ENCODE measurements at places on chromosomes 4 and X.

DNA sequence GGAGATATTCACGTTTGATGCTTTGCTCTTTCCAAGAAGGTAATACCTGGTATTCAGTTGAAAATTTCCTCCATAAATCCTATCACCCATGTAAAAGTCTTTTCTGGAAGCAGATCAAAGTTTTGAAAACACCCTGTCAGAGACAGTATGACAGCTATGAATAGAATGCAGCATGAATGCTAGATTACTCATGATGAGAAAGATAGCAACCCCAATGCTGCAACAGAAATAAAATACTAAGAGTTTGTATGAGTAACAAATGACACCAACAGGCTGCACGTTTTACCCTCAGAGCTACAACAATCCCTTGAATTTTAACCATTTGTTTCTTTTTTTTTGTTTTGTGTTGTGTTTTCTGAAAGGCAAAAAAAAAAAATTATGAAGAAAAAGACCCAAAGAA is 108.6 kb downstream of the ARHGAP6 start:
- peak; percentile 26 for DNase-seq

DNA sequence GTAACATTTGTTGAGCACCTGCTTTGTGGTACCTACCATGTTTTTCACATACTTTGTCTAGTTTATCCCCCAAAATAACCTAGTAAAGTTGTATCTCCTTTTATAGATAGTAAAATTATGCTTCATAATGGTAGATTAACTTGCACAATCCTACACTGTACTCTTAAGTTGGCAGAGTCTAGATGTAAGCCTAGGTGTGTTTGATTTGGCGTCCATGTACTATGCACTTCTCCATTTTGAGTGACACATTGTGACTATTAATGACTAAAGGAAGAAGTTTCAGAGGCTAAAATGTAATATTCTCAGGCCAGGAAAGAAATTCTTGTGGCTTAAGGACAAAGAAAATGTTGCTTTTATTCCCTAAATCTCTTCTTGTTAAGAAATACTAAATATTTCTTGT is 15.4 kb downstream of the PLK4 start:
- no peak for DNase-seq

DNA sequence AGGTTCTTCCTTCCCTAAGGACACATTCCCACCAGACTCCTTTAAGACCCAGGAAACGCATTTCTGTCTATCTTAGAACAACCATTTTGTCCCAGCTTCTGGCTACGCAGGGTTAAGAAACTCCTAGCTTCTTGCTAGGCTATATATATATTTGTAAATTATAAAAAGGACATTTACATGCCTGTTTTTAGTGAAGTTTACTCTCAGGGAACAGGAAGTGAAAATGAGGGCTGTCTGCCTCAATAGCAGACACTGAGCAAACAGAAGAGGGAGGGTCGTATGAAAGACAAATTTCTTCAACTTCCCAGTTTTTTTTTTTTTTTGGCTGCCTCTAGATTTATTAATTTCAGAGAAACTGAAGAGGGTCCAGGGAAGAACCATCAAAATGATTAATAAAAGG is 9.3 kb upstream of the FRMPD3 start:
- no peak for DNase-seq

DNA sequence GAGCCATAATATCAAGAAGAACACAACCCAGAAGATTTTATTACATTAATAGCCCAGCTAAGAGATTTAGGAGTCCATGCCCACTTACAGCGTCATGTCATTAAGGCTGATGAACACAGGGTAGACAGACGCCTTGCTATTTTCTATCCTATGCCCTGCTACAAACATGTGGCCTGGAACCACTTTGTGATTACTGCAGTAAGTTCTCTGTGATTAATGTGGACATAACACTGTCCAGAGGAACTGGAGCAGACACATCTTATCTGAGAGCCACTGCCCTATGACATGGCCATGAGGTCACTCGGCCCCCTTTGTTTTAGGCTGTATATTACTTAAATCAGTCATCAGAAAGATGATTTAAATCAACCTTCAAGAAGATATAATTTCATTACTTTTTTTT is 211.7 kb downstream of the MAML3 start:
- no peak for DNase-seq

DNA sequence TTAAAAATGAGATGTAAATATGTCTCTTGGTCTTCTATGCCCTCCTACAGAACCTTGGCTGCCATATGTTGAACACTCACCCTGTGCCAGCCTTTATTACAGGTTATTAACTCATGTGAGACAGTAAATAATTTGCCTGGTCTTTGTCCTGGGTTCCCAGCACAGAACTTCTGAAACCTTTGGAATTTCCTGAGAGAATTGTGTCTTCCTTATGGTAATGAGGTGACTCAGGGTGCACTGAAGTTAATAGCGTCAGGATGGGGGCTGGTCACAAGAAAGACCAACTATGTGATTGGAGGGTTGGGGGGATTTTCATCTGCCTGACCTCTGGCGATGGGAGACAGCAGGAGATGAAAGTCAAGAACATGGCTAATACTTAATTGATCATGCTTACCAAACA is 289.8 kb upstream of the STS start:
- DNase-seq: no peak

DNA sequence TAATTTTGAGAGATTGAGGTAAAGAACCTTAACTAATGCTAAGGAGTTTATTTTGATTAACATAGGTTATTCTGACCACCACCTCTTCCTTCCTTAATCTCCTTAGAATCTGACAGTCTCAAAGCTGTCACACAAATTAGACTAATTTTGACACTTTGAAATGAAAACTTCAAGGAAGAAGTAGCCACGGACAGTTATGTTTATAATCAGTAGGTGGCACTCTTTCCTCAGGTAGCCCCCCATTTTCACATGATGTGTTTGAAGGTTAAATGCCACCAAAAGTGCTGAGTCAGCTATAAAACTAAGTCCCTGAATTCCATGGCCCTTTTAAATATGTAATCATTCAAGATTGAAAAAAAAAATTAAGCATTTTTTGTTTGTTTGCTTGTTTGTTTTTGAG is 22.4 kb downstream of the TMEM33 start:
- DNase-seq: peak; percentile 41

GRCh38 chrX:79715448-79715847 is 299.1 kb upstream of the TBX22 start:
- DNase-seq: no peak
